ENCODE measurements at places on chromosomes 11 and 22.
A peak's percentile ranks its signal among the peaks of the same experiment; 100 is the strongest.

DNA sequence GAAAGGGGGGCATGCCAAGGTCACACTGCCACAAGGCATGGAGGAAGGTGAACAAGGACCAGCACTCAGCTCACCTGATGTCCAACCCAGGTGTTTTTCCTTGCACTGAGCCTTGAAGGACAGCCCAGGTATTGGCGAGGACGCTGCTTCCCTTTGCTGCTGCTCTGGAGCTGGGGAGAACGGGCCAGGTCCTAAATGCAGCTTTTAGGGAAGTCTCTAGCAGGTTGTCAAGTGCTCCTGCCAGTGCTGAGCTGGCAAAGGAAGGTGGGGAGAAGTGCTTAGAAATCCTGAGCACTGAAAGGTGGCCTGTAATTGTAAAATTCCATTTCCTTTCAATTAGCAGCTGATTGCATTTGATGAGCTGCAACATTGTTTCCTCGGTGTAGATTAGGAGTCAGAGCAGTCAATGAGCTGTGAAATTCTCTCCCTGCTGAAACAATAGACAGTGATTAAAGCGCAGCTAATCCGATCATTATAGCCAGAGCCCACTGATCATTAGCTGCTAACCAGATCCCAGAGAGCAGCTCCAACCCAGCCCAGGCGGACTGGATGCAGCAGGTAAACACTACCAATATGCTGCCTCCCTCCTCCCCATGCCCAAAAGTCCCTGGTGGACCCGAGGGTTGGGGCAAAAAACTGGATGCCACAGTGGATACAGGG lies 507.6 kb downstream of the INSC start:
- peak; percentile 36 for DNase-seq

- DNase-seq: peak; percentile 23
These were observed 255.9 kb upstream of the POU2AF2 start for GRCh38 chr11:110989428-110990133.

GRCh38 chr11:31809857-31810778 lies 1.0 kb downstream of the PAX6 start:
- no peak for DNase-seq

DNA sequence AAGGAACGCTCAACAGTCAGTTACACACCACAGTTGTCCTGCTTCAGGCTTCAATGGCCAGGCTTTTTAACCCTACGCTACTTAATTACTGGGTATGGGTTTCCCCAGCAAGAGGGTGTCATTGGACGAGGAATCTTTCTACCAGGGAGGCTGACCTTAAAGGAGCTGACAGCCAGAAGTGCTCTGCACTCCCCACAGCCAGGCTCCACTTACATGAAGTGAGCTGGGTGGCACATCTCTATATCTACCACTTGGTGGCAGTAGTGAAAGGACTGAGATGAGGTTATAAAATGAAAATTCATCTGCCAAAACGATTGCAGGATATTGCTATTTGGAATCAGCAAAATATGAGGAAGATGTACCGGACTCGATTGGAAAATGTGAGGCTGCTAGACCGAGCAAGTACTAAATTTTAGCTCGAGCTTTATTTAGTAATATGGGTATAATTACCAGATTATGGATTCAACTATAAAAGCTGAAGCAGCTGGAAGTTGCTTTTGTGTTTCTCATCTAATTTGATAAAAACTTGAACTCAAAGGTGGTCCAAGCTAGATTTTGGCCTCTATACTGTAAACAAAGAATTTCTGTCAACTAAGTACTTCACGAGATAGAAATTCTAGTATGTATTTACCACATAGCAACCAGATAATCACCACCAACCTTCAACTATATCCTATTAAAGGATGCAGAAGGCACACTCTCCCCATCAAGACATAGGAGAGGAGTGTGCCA lies 53.9 kb upstream of the CEP126 start:
- DNase-seq: peak; percentile 32

GRCh38 chr22:35299217-35299672 lies 449 bp upstream of the TOM1 start:
- DNase-seq: no peak

GRCh38 chr11:62238151-62238550 lies 3.9 kb upstream of the SCGB1D2 start:
- no peak for DNase-seq

- no peak for DNase-seq
These were observed 16.9 kb upstream of the TCF20 start for GRCh38 chr22:42287174-42287890.

GRCh38 chr22:43066134-43066533 lies 23.1 kb downstream of the TTLL1 start:
- no peak for DNase-seq

DNA sequence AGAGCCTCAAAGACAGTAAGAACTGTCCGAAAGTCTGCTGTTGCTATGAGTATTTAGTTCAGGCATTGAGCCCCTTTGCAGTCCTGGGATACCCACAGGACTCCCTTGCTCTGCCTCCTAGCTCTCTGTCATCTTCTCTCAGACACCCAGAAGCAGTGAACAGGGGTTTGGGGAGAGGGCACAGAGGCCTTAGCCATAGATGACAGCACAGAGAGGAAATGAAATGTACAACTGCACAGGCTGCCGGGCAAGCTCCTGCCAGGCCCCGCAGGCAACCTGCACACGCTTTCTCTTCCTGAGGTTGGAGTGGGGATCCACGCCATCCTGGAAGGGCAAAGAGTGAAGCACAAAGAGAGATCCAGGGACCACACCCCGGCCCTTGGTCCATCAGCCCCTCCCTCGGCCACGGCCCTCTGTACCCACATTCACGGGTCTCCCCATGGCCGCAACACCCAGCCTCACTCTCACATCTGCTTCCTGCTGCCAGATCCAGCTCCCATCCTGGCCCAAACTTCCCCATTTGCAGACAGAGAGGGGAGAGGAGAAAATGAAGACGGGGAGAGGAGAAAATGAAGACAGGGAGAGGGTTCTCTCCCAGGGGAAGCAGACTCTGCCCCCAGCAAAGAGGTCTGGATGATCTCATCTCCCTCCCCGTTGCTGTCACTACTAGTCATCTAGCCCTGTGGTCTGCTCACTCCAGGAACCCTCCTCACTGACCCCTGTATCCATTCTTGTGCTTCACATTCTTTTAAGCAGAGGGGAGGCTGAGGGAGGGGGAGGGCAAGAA lies 40.7 kb downstream of the CD6 start:
- DNase-seq: no peak

DNA sequence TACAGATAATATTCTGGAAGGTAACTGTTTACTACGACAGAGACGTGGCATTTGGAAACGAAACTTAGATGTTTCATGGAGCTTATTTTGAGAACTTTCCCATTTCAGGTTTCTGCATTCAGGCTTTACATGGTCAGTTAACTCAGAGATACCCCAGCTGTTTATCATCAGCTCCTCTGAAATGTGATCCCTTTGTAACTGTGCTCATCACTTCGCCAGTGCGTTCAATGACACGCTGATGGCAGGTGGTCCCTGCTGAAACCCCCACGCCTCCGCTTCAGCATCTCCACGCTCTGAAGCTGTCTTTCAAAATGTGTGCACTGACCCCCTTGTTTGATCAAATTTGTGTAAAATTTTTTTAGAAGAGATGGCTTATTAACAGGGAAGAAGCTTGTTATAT lies 30.5 kb downstream of the ALG12 start:
- DNase-seq: no peak

- DNase-seq: no peak
These were observed 606.1 kb downstream of the DLG2 start for GRCh38 chr11:85021058-85021457.

- DNase-seq: no peak
These were observed 590 bp upstream of the TSPO start for GRCh38 chr22:43150731-43151206.

GRCh38 chr22:42581762-42582716 lies 28.3 kb downstream of the SERHL2 start:
- peak; percentile 84 for DNase-seq

GRCh38 chr11:109338131-109338530 lies 83.9 kb upstream of the C11orf87 start:
- no peak for DNase-seq

DNA sequence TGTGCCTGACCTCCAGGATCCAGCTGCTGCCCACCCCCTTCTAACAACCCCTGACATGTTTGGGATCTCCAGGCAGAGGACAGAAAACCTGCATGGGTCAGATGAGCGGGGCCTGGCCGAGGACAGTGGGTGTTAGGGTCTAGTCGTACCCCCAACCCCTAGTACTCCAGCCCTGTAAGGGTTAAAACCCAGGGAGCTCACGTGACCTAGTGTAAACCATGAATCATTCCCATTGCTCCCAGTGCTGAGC lies 89.1 kb upstream of the CRYBB3 start:
- DNase-seq: no peak

GRCh38 chr11:12448131-12448939 lies 71.0 kb downstream of the PARVA start:
- no peak for DNase-seq

DNA sequence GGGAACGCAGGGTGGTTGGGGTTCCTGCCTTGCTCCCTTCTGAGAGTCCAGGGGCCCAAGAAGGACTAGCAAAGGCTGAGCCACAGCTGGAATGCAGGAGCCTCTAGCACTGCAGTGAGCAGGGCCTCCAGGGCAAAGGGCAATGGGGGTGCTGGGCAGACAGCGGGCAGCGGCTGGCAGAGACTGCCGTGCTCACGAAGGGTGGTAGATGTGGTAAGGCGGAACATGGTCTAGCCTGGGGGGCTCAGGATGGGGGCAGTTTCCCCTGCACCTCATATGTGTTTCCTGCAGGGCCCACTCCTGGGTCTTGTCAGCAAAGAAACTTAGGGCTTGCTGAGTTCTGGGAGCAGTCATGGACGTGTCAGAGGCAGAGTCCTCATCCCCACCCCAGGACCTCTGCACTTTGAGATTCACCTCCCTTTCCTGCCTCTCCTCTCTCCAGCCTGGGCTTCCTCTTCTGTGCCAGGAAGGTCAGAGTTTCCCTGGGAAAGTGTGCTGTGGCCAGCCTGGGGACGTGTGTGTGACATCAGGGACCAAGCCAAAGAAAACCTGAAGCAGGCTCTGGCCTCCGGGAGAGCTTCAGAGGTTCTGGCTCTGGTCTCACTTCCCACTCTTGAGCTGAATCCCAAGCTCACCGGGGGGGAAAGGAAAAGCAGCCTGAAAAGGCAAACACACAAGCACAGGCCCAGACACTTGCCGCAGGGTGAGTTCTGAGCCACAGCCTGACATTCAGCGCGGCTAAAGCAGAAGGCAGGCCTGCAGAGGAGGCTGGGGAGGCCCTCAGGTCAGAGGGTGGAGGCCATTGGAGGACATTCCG lies 4.4 kb downstream of the MOGAT2 start:
- no peak for DNase-seq

GRCh38 chr11:46295312-46296058 lies 18.0 kb downstream of the CREB3L1 start:
- DNase-seq: peak; percentile 86

GRCh38 chr11:36186340-36187175 lies 102.7 kb downstream of the COMMD9 start:
- no peak for DNase-seq

GRCh38 chr11:107804211-107804610 lies 54.4 kb downstream of the SLC35F2 start:
- no peak for DNase-seq

DNA sequence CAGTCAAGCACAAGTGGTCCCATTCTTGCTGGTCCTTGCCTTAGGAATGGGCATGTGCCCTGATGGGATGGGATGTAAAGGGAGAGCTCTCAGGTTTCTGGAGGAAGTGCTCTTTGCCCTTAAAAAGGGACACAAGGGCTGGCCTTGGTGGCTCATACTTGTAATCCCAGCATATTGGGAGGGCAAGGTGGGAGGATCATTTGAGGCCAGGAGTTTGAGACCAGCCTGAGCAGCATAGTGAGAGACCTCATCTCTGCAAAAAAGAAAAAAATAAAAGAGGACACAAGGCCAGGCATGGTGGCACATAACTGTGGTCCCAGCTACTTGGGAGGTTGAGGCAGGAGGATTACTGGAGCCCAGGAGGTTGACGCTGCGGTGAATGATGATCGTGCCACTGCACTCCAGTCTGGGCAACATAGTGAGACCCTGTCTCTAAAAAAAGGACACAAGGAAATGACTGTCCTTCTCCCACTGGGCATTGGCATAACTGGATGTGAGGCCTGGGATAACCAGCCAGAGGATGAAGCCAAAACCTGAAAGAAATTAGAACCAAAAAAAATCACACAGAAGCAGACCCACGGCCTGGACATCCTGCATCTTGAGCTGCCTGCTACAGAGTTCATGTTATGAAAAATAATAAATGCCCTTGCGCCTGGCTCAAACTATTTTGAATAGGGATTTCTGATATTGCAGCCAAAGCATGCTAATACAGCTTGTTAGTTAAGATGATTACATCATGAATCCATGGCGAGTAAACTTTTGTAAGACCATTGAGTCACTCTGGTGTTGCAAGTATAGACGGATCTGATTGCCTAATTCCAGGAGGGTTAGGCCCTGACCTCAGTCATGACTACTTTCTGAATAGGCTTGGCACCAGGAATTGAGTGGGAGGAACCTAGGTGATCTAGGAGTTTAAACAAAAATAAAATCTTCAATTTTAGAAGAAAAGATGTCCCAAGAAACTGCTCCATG lies 12.9 kb upstream of the CRKL start:
- DNase-seq: no peak

GRCh38 chr11:75047191-75047590 lies 49.5 kb downstream of the OR2AT4 start:
- no peak for DNase-seq

GRCh38 chr11:6225896-6226295 lies 8.5 kb downstream of the FHIP1B start:
- no peak for DNase-seq

DNA sequence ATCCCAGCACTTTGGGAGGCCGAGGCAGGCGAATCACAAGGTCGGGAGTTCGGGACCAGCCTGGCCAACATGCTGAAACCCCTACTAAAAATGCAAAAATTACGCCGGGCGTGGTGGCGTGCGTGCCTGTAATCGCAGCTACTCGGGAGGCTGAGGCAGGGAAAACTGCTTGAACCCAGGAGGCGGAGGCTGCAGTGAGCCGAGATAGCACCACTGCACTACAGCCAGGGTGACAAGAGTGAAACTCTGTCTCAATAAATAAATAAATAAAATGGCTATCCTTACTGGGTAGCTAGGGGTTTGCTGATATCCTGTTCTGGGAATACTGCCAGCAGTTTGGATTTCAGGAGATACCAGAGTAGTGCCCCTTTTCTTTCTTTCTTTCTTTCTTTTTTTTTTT lies 2.4 kb upstream of the RBM14 start:
- no peak for DNase-seq

- no peak for DNase-seq
These were observed 41.1 kb downstream of the PDGFD start for GRCh38 chr11:104122836-104123235.

DNA sequence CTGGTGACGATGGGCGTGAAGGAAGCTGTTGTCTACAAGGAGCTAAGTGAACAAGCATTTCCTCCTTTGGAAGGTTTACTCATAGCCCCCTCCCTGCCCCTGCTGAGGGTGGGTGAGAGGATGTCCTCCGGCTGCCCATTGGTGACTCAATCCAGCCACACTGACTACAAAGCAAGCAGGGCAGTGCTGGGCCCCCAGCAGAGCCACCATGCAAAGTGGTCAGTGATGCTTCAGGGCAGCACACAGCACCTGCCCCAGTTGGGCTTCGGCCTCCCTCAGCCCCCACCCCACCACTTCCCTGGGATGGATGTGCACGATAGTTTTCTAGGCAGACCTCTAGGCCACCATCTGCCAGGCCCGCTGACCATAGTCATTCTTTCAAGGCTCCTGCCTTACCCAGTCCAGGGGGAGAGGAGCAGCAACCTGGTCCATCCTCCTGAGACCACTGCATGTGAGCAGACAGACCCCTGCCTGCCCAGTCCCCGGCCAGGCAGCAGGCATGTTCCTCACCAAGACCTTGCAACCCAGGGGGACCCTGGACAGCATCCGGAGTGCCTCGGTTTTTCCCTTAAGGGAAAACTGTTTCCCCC lies 125.1 kb downstream of the BCR start:
- DNase-seq: no peak
